Activated T-helper 2 cell treated with anti-CD3 and anti-CD28 coated beads, Interferon-gamma antibody, Interleukin-2, Interleukin-4, amounts not matched to agents 10 μg/mL and 5 μg/mL and 100 μg/mL, durations not matched to agents 14 hours and 24 hours and 36 hours (primary cell): ENCODE measurements at places on chromosomes 3 and 15. TPM values are rescaled to one million over a fixed set of nuclear protein-coding genes. Genes with fewer than 3 reads are reported as not detected.

DNA sequence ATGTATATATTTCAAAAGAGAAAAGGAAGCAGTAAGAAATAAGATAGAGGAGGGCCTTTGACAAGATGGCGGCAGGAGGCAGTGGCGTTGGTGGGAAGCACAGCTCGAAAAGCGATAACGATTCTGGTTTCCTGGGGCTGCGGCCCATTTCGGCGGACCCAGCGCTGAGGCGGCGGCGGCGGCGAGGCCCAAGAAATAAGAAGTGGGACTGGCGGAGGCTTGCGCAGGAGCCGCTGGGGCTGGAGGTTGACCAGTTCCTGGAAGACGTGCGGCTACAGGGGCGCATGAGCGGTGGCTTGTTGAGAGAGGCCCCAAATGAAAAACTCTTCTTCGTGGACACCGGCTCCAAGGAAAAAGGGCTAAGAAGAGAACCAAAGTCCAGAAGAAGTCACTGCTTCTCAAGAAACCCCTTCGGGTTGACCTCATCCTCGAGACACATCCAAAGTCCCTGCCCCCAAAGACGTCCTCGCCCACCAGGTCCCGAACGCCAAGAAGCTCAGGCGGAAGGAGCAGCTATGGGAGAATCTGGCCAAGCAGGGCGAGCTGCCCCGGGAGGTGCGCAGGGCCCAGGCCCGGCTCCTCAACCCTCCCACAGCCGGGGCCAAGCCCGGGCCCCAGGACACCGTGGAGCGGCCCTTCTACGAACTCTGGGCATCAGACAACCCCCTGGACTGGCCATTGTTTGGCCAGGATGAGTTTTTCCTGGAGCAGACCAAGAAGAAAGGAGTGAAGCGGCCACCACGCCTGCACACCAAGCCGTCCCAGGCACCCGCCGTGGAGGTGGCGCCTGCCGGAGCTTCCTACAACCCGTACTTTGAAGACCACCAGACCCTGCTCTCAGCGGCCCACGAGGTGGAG lies 624.3 kb downstream of the MCTP2 start:
- no peaks in the 10 kb centered on the region for H3K4me1 ChIP-seq
- H3K36me3 ChIP-seq = no peaks in the 10 kb centered on the region
- no peak overlapping the region for H3K27ac ChIP-seq
- H3K4me3 ChIP-seq = no peak overlapping the region

Gene MESP1
- total RNA-seq = 7.1 and 7.5 TPM in 2 replicates

DNA sequence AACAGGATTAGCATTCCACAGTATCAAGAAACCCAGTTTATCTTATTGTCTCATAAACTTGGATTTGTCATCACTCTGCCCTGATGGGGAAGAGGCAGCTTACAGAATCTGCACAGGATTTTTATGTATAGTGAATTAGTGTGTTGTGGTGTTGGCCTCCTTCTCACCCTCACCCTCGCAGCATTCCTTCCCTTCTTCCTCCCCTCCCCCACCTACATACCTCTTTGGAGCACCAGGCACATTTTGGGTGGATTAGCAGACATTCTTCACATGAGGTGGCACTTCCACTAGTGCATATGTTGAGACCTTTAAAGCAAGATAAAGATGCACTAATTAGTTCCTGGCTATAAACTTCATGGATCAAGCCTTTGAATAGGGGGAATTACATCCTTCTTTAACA lies 13.9 kb downstream of the ITGB5 start:
- H3K27ac ChIP-seq = no peak overlapping the region
- H3K4me3 ChIP-seq = no peak overlapping the region
- no peak for DNase-seq
- no peaks in the 10 kb centered on the region for H3K36me3 ChIP-seq
- peaks cover under 1% of the 10 kb centered on the region for H3K4me1 ChIP-seq

GRCh38 chr3:183350164-183350563 lies 78.3 kb downstream of the MCF2L2 start:
- peaks cover 17% of the 10 kb centered on the region for H3K36me3 ChIP-seq
- H3K27me3 ChIP-seq = peaks cover 10% of the 10 kb centered on the region
- peaks cover 18% of the 10 kb centered on the region for H3K4me1 ChIP-seq
- no peak for DNase-seq
- H3K4me3 ChIP-seq = no peak overlapping the region

Gene WNT5A
- 0.05 TPM in 2 replicates for total RNA-seq

- peaks cover 24% of the 10 kb centered on the region for H3K27me3 ChIP-seq
- DNase-seq = no peak
- no peaks in the 10 kb centered on the region for H3K4me1 ChIP-seq
- no peak overlapping the region for H3K27ac ChIP-seq
Measured at GRCh38 chr3:70531063-70531657, 218.7 kb upstream of the MDFIC2 start.

DNA sequence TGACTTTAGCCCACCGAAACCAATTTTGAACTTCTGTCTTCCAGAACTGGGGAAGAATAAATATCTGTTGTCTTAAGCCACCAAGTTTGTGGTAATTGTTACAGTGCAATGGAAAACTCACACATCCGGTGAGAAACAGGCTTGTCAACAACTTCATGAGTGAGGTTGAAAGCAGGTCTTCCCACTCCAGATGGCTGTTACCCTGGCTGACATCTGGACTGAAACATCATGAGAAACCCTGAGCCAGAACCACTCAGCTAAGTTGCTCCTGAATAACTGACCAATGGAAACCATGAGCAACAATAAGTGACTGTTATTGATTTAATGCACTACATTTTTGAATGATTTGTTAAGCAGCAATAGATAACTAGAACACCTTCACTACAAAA lies 10.3 kb downstream of the ACSBG1 start:
- DNase-seq = no peak
- no peaks in the 10 kb centered on the region for H3K36me3 ChIP-seq
- no peak overlapping the region for H3K4me3 ChIP-seq
- H3K27me3 ChIP-seq = peaks cover 2% of the 10 kb centered on the region

DNA sequence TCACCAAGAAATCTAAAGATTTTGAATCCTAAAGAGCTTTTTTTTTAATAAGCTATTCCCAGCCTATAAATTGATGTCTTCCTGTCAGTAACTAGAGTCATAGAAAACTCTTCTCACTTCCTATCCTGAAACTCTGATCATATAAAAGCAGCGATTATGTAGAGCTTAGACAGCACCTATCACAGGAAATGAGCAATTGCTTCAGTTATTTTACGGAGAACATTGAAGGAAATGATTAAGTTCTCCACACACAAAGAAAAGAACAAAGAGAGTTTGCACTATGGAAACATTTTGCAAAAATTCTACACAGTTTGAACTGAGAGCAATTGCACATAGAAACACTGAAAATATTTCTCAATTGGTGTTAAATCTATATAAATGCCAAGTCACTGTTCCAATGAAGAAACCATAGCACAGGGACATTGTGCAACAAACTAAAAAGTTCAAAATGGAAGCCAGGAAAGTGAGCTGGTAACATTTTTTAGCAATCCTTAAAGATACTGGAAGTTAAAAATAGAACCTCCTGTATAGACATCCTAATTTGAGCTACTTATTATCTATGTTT lies 291.5 kb upstream of the ARHGEF26 start:
- H3K4me3 ChIP-seq = no peak overlapping the region
- no peak overlapping the region for H3K27ac ChIP-seq
- H3K27me3 ChIP-seq = no peaks in the 10 kb centered on the region
- DNase-seq = no peak
- H3K4me1 ChIP-seq = peaks cover 2% of the 10 kb centered on the region

DNA sequence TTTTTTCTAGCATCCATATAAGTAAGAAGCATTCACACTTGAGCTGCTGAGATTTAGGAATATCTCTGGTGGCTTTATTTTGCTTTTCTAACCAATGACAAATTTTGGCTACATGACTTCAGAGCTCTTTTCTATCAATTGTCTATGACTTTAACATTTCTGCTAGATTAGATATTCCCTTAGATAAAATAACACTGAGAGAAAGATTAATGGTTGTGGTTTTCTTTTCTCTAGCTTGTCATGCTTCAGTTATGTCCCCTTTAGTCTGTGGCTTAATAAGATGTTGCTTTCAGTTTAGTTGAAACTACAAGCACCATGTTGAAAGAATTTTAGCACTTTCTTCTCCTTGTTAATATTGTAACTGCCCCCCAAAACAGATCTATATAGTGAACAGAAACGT lies 665.6 kb upstream of the CCDC54 start:
- H3K27me3 ChIP-seq = peaks cover 2% of the 10 kb centered on the region
- H3K27ac ChIP-seq = no peak overlapping the region
- H3K4me1 ChIP-seq = no peaks in the 10 kb centered on the region

DNA sequence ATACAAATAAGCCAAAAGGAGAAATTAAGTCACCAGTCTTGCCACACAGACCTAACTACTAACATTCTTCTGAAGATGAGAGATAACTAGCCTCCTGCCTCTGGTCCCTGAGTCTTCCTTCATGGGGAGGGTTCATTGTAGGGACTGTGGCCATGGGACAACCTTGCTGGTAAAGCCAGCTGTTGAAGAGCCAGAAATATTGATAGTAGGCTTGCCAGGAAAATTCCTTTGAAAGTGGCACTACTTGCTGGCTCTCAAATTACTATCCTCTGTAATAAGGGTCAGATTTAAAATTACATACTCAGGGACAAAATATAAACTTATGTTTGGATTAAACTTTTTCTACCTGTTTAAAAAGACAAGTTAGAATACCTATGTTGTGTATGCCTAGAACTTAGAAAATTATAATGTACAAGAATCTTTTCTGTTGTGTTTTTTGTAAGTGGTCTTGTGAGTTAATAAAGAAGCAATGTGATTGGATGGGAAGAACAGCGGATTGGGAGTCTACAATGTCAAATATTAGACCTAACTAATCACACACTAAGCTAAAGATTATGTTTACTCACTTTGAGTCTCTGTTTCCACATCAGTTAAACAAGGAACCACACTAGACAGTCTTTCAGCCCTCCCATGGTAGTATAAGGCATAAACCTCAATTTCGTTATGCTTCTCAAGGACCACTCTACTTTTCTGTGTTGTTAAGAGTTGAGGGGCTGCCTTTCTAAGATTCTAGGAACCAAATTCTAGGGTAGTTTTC lies 60.0 kb upstream of the TRIM71 start:
- H3K4me3 ChIP-seq = no peak overlapping the region
- no peak overlapping the region for H3K27ac ChIP-seq
- H3K27me3 ChIP-seq = no peaks in the 10 kb centered on the region
- peaks cover 35% of the 10 kb centered on the region for H3K36me3 ChIP-seq

- H3K27me3 ChIP-seq = peaks cover 2% of the 10 kb centered on the region
- H3K36me3 ChIP-seq = no peaks in the 10 kb centered on the region
- H3K4me1 ChIP-seq = peaks cover 3% of the 10 kb centered on the region
Measured at GRCh38 chr15:80587816-80588456, 107.2 kb upstream of the ABHD17C start.

GRCh38 chr3:194840661-194841514 lies 155.2 kb downstream of the FAM43A start:
- H3K27me3 ChIP-seq = peaks cover 4% of the 10 kb centered on the region
- no peaks in the 10 kb centered on the region for H3K36me3 ChIP-seq
- H3K4me1 ChIP-seq = no peaks in the 10 kb centered on the region
- H3K27ac ChIP-seq = no peak overlapping the region
- H3K4me3 ChIP-seq = no peak overlapping the region

- H3K27ac ChIP-seq = no peak overlapping the region
- peaks cover 52% of the 10 kb centered on the region for H3K36me3 ChIP-seq
- no peak for DNase-seq
- peaks cover 13% of the 10 kb centered on the region for H3K4me1 ChIP-seq
- H3K27me3 ChIP-seq = no peaks in the 10 kb centered on the region
Measured at GRCh38 chr3:136332776-136333175, 82.6 kb downstream of the PCCB start.

- no peak overlapping the region for H3K4me3 ChIP-seq
- no peak for DNase-seq
- H3K27ac ChIP-seq = no peak overlapping the region
Measured at GRCh38 chr15:29681166-29681845, 141.0 kb downstream of the TJP1 start.

- DNase-seq = no peak
- no peak overlapping the region for H3K27ac ChIP-seq
- peaks cover 11% of the 10 kb centered on the region for H3K4me1 ChIP-seq
- peaks cover 59% of the 10 kb centered on the region for H3K27me3 ChIP-seq
- H3K36me3 ChIP-seq = no peaks in the 10 kb centered on the region
Measured at GRCh38 chr3:168248383-168249204, 152.9 kb upstream of the GOLIM4 start.

GRCh38 chr15:58058073-58058472 lies 7.4 kb downstream of the ALDH1A2 start:
- H3K4me1 ChIP-seq = no peaks in the 10 kb centered on the region
- no peak overlapping the region for H3K4me3 ChIP-seq
- DNase-seq = no peak
- no peak overlapping the region for H3K27ac ChIP-seq
- H3K36me3 ChIP-seq = no peaks in the 10 kb centered on the region
- peaks cover 68% of the 10 kb centered on the region for H3K27me3 ChIP-seq

GRCh38 chr3:170766253-170766652 lies 103.7 kb downstream of the RPL22L1 start:
- H3K27me3 ChIP-seq = peaks cover 10% of the 10 kb centered on the region
- H3K27ac ChIP-seq = no peak overlapping the region
- no peaks in the 10 kb centered on the region for H3K36me3 ChIP-seq

DNA sequence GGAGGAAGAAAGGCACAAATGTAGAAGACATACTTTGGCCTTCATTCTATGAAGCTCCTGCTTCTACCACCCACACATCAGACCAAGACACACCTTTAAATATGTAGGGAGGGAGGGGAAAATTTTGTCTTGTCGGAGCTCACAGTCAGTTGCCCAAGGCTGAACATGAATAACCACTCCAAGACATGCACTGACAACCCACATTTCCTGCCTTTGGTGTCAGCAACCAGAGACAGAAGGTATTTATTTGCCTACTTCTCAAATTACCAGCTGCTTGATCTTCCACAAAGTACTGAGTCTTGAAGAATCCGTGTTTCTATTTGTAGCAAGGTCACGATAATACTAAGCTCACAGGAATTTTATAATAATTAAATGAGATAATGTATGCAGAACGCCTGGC lies 169.7 kb downstream of the KCNMB2 start:
- H3K27me3 ChIP-seq = no peaks in the 10 kb centered on the region
- no peak overlapping the region for H3K27ac ChIP-seq
- H3K4me1 ChIP-seq = no peaks in the 10 kb centered on the region
- H3K36me3 ChIP-seq = no peaks in the 10 kb centered on the region

DNA sequence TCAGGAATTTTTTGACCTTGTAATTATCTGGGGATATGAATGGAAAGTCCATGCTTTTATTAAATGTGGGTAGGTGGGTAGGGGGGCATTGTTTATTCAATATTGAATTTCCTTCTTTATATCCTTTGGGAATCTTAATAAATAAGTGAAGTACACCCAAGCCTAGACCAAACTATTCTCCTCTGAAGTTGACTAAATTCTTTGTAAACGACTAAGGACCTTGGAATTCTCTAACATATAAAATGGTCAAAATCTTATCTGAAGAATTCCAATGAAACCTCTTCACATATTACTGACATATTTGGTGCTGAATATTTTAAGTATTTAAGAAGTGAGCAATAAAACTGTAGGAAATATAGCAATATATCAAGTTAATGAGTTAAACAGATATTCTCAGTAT lies 1432.1 kb upstream of the GBE1 start:
- no peaks in the 10 kb centered on the region for H3K36me3 ChIP-seq
- no peak overlapping the region for H3K4me3 ChIP-seq
- no peak overlapping the region for H3K27ac ChIP-seq
- H3K4me1 ChIP-seq = no peaks in the 10 kb centered on the region

- H3K27me3 ChIP-seq = no peaks in the 10 kb centered on the region
Measured at GRCh38 chr15:67216859-67217258, 37.6 kb downstream of the AAGAB start.

GRCh38 chr3:14879211-14879874 lies 60.6 kb downstream of the FGD5 start:
- H3K4me1 ChIP-seq = peaks cover 29% of the 10 kb centered on the region
- H3K36me3 ChIP-seq = no peaks in the 10 kb centered on the region
- H3K4me3 ChIP-seq = no peak overlapping the region
